ENCODE measurements at places on chromosomes 2 and 18.

DNA sequence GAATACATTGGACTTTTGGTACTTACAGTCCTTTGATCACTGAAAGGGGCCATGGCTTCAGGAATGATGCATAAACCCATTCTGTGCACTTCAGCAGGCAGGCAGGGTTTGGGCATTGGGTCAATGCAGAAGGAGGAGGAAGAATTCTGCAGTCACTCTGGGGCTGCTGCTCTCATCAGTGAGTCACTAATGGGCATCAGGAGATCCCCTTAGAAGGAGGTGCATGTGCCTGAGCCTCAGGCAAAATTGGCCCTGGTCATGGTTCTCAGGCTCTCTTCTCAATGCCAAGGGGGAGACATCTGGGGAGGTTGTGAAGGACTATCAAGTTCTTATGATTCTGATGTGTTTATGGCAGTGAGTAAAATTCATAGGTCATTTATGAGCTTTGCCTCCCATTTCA is 52.0 kb upstream of the TNP1 start:
- H3K27me3 ChIP-seq: no peaks in the 10 kb centered on the region
- no peaks in the 10 kb centered on the region for H3K4me1 ChIP-seq
- DNase-seq: no peak
- H3K4me3 ChIP-seq: no peak overlapping the region
- H3K27ac ChIP-seq: no peak overlapping the region
- H3K36me3 ChIP-seq: no peaks in the 10 kb centered on the region

DNA sequence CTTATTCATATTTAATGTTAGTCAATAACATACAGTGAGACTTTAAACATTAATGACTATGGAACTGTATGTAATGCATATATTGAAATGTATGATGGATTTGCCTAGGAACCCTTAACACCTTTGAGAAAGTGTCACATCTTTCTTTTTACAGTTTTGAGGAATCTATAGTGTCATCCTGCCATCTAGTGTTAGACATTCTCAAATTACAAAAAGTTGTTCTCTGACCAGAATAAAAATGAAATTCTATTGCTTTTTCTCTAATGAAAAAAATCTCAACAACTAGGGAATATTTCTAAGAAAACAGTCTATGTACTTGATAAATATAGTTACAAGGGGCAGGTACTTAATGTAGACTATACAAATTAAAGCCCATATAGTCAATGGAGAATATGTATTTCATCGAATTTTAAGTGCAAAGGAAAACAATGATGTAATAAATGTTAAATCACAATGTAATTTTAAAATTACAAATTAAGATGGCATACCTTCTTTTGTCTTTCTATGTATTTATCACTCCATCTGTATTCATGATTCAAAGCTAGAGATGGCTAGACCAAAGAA is 5.1 kb upstream of the CALCRL start:
- no peaks in the 10 kb centered on the region for H3K36me3 ChIP-seq
- no peak for DNase-seq
- no peaks in the 10 kb centered on the region for H3K27me3 ChIP-seq
- H3K4me3 ChIP-seq: no peak overlapping the region
- no peak overlapping the region for H3K27ac ChIP-seq
- H3K4me1 ChIP-seq: peaks cover 6% of the 10 kb centered on the region

DNA sequence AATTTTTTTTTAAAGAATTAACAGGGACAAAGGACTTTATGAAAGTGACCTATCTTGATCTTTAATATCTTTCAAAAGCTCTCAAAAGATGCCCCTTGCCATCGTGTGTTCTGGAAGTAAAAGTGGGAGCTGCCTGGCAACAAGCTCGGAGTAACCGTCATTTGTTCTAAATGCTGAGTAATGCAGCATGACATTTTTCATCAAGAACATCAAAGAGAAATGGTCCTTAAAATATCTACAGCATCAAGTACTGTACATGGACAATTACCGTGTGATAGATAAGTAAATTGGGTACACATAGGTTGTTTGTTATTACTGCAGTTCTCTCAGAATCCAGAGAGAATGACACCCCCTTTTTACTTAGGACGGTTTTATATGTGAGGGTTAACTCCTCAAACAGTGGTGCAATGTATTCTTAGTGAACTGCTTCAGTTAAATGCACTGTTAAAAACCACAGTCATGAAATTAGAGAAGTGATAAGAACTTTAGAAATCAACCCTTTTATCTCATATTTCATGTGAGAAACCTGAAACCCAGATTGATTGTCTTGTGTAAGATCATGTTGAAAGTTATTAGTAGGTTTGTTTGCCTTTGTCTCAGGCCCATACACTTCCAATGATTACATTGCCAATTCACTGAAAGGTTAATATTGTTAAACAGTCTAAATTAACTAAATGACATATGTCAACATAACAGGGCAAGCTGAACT is 90.6 kb upstream of the HNMT start:
- H3K27ac ChIP-seq: no peak overlapping the region
- no peak overlapping the region for H3K4me3 ChIP-seq
- H3K27me3 ChIP-seq: no peaks in the 10 kb centered on the region

DNA sequence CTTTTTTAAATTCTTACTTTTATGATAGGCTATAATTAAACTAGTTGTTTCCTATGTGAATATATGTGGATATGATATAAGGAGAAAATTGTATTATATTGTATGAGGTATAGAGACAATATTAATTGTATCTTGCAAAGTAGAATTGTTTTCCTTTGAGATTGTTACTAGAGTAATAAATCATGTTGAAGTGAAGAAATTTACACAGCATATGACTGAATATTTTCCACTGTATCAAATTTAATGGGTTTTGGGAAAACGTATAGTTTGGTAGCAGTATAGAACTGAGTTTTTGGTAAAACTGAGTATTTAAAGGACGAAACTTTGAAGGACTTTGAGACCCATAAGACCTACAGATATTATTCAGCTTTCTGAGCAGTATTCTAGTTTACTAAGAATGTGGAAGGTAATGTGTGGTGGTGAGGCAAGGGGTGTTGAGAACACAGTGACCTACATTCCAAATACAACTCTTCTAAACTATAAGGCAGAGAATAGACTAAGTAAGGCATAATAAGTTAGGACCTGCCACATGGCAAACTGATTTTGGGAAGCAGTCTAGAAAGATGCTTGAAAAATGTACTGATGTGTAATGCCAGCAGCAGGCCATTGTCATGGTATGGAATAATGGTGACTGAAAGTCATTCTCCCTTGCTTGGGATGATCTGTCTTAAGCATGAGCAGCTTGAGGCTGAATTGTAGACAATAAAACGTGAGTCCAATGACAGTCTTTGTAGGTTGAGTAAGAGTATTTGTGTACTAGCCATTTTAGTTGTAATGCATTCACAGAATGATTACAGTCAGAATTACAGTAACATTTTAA is 29.6 kb downstream of the PKP4 start:
- H3K36me3 ChIP-seq: peaks cover 11% of the 10 kb centered on the region
- H3K27ac ChIP-seq: no peak overlapping the region
- no peak for DNase-seq
- no peaks in the 10 kb centered on the region for H3K27me3 ChIP-seq

Data from Calu3 (cell line).